ENCODE measurements at places on chromosomes 12 and 14.

DNA sequence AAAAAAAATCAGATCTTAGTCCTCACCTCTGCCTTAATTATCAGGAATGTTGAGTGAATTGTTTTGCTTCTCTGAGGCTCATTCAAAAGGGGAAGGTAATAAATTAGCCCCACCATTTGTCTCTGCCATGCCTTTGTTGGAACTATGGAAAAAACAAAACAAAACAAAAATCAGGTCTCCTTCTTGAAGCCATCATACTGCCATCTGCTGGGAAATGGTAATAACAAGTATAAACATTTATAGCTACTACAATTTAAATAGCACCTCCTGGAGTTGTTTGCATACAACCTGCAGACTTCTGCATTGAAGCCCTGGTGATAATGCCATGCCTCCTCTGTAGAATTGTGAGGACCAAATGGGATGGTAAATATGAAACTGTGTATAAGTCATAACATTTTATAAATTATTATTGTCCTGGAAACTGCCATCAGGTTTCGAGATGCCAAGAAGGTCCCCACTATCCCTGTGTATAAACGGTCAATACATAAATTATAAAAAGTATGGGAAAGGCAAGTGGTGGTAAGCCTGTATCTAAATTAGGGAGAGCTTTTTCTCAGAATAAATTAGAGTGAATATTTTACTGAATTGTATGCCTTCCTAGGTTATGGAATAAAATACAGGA, 87.2 kb upstream of the FGD4 start:
- peak; percentile 68 for DNase-seq

DNA sequence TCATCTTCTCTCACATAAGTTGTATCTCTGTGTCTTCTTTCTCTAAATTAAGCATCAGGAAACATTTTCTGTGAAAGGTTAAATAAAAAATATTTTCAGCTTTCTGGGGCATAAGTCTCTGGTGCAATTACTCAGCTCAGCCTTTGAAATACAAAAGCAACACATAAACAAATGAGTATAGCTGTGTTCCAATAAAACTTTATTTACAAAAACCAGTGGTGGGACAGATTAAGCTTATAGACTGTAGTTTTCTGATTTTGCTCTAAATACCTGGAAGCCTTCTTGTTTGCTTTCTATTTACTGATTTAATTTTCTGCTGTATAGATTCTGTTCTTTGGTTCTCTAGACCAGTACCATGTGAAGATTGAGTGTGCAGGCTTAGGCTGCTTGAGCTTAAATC, 655.1 kb downstream of the VRK1 start:
- DNase-seq, result no peak

DNA sequence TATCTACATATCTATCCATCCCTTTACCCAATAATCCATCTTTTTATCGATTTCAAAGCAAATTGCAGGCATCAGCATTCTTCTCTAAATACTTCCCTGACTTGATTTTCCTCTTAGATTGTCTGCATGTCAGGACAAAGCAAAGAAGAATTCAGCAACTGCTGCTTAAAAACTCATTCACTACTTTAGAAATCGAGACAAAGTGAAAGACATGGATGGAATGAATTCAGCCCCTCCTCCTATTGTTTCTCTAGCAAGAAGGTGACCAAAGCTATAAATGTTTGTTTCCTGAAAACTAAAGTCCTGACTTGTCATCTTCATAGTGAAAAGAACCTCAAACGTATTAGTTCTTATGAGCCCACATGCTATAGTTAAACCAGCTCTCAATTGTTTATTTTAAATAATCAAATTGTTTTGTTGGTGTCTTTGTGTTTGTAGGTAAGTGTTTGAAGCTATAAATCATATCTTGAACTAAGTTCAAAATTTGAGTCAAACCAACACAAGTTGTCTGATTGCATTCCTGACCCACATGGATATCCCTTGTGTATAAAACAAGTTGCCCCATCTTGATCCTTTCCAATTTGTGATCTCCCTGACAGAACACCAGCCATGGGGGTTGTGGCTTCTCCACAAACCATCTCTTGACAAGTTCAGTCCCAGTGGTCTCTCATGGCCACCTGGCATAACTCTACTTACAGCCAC, 58.6 kb upstream of the ARHGAP5 start:
- no peak for DNase-seq

- no peak for DNase-seq
Measured at GRCh38 chr14:59823179-59823578, 47.4 kb downstream of the RTN1 start.

GRCh38 chr14:100559455-100559854, 27.8 kb downstream of the BEGAIN start:
- DNase-seq, result no peak

DNA sequence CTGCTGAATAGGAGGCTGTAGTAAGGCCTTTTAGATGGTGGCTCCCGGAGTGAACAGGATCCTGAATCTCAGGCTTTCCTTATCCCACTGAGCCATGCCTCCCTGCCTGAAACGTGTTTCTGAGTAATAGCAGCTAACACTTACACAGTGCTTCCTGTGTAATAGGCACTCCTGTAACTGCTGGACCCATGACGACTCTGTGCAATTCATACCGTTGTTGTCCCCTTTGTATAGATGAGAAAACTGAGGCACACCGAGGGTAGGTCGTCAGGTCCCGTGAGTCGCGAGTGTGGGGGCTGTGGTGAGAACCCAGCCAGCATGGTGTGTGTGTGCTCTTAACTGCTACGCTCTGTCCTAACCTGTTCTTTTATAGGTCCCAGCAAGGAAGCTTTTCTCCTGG, 193.6 kb downstream of the CACNA1C start:
- peak; percentile 64 for DNase-seq

DNA sequence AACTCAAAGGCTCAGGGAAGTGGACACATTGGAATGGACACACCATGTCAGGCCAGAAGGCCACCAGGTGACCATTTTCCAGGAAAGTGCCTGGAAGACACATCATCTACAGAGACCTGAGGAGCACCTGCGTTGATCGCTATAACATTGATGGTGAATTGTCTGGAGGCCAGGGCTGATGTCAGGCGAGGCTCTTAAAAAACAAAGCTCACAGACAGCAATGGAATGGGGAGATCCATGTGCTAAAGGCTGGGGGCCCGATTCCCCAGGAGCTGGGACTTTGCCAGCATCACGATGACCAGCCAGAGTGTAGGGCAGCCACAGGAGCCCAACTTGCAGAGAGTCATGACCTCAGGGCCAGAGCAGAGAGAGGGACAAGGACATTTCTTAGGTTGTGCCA, 30.3 kb downstream of the DIO3 start:
- DNase-seq, result no peak

DNA sequence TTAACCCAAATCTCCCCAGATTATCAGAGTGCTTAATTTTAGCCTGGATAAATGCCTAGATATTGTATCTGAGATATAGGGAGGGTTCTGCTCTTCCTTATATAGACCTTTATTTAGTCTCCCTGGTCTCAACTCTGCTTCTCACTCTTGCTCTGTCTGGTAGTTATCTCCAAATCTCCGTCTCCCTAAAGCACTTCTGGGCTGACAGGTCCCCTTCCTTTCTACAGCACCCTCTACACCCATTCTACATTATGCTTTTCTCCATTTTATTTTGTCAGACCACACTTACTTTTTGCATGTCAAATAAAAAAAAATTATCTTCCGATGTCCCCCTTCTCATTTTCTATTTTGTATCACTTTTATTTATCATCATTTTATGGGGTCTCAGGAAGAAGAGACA, 2.0 kb upstream of the ERC1 start:
- no peak for DNase-seq

DNA sequence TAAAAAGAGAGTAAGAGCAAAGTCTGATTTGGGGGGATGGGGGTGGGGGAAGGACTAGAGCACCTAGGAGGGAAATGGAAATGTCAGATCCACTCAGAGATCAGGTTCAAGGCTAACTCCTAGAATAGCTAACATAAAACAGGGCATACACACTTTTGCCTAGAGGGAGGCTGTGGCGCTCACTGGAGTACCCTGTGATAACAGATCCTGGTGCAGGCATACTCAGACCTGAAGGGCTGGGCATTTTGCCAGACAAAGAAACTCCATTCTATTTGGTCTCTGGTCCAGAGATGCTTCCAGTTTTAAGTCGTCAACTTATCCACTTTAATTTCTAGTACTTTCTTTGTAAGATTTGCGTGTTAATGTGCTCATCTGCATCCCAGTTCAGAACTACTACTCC, 5.8 kb downstream of the CTDSP2 start:
- DNase-seq, result no peak

DNA sequence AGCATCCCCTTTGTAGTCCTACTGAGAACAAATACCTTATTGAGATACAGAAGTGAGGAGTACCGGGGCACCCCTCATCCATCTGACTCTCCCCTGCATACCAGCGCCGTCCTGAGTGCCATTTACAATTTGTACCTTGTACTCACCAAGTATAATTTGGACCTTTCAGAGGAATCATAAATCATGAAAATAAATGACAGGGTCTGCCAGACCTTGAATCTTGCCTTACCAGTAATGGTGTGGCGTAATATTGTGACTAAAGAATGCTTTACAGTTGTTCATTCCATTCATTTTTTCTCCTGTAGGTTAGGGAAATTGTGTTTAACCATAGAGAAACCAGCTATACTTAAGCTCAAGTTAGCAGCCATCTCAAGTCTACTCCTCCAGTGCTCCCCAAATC, 243.7 kb upstream of the RGS6 start:
- DNase-seq, result no peak

DNA sequence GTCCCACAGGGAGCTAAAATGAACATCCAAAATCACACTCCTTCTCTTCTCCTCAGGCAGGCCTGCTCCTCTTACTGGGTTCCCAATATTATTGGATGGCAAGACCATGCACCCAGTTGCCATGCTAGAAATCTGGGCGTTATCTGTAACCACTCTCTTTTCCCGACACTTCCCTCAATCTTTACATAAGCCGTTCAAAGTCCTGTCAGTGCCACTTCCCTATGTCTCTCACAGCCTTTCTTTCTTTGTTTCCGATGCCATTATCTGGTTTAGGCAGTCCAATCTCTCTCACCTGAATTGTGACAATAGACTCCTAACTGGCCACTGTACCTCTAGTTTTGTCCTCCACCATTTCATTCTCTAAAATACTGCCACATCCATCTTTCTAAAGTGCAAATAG, 24.1 kb downstream of the SNRPF start:
- no peak for DNase-seq

GRCh38 chr12:105831372-105831771, 307.4 kb downstream of the NUAK1 start:
- DNase-seq, result no peak

GRCh38 chr12:68784015-68784414, 24.0 kb upstream of the MDM2 start:
- no peak for DNase-seq

DNA sequence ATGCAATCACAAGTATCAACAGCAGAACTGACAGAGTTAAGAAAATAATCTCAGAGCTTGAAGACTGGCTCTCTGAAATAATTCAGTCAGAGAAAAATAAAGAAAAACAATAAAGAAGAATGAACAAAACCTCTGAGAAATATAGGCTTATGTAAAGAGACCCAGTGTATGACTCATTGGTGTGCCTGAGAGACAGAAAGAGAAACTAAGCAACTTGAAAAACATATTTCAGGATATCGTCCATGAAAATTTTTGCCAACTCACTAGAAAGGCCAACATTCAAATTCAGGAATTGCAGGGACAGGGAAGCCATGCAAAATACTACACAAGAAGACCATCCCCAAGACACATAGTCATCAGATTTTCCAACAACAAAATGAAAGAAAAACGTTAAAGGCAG, 56.2 kb downstream of the APOBEC1 start:
- DNase-seq, result no peak

DNA sequence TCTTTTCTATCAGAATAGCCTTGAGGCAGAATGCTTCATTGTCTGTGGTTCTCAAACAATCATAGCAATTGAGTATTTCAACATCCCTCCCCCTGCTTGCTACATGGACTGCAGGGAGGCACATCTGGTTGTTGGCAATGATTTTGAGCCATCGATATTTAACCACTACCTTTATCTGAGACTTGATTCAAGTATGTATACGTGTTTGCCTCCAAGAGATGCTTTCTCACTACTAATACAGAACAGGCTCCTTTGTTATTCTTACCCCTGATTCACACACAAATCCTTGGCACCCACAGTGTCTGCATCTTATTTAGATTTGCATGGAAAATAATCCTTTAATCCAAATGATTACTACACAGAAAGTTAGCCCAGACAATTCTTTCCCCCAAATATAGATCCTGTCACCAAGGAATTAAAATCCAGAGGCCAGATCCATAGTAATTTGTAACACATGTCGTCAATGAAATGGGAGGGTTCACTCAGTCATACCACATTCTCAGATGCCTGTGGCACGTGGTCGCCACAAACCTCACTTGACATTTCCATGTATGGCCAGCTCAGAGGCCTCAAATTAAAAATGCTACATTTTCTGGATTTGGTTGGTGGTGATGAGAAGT, 199.3 kb downstream of the ITPR2 start:
- DNase-seq, result no peak

All from NCI-H526 treated with DMSO at 0.1 percent for 48 hours (cell line).